ENCODE measurements at places on chromosomes 4 and X.

GRCh38 chrX:136258951-136259350 is 7.8 kb upstream of the MAP7D3 start:
- no peak for DNase-seq

- no peak for DNase-seq
Observed at GRCh38 chr4:82398263-82398662, 24.5 kb upstream of the HNRNPD start.

DNA sequence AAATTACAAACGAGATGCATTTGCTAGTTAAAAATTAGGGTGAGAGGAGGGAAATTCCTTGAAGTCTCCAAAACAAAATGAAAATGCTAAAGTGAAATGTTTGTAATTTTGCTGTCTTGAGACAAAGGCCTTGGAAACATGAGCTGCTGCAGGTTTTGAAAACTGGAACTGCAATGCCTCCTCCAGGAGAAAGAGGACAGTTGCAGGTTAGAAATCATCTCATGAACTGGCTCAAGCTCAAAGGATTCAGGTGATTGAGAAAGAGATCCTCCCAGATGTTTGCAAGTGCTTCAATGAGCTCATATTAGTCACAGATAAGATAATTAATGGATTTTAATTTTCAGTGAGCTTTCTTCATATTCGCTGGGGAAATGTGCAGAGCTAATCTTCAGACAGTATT is 32.4 kb downstream of the SMPX start:
- DNase-seq = no peak

- no peak for DNase-seq
Observed at GRCh38 chrX:138128027-138128671, 562.2 kb downstream of the ZIC3 start.

DNA sequence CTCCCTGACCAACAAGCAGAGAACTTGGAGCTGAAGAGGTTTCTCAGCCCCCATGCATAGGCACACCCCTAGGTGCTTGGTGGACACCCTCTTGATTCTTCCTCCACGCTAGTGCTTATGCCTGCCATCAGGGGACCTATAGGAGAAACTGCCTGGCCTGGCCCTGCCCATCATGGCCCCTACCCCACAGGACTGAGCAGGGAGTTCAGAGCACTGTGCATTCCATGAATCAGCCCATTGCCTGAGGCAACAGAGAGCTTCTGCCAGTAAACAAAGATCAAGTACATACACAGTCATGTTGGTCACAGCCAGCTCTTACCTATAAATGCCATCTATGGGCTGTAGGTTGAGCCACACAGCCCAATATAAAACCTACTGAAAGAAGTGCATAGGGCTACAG is 99.1 kb upstream of the EDNRA start:
- DNase-seq = no peak

GRCh38 chr4:73340917-73341316 is 63.2 kb upstream of the ALB start:
- no peak for DNase-seq

DNA sequence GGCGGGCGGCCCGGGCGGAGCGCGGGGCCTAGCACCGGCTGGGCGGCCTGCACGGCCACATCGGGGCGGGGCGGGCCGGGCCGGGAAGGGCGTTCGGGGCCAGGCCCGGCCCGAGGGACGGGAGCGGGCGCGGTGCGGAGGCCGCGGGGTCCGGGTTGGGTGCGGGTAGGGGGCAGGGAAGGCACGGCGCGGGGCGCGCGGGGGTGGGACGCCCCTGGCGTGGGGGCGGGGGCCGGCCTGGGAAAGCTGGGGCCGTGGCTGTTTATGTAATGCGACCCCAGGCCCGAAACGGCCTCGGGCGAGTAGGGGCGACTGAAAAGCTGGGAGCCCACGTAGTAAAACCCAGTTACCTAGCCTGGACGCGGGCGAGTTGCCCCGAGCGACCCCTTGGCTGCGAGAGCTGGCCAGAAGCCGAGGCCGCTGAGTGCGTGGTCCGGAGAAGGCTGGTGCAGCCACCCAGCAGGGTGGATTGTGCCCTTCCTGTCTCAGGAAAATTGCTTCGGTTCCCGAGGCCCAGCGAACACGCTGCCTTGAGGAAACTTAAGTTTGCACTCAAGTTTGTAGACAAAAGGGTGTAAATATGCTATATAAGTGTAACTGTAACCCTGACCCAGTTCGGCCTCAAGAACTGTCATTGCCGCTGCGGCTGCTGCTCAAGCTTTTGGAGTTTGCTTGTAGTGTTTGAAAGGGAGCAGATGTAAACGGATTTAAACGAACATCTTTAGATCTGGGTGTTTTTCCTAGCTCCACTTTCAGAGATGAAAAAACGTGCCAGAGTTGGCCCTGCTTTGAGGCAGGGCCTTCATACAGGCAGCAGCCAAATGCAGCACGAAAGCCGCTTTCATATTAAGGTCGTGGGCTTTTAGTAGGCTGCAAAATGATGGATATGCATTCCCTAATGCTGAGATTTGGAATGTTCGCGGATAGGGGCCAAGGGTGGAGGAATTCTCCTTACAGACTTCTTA is 674 bp downstream of the SEC24B start:
- DNase-seq = peak; percentile 2

GRCh38 chrX:23344238-23344903 is 9.7 kb downstream of the PTCHD1 start:
- no peak for DNase-seq

GRCh38 chrX:70128071-70128470 is 5.2 kb upstream of the IGBP1 start:
- DNase-seq = no peak

DNA sequence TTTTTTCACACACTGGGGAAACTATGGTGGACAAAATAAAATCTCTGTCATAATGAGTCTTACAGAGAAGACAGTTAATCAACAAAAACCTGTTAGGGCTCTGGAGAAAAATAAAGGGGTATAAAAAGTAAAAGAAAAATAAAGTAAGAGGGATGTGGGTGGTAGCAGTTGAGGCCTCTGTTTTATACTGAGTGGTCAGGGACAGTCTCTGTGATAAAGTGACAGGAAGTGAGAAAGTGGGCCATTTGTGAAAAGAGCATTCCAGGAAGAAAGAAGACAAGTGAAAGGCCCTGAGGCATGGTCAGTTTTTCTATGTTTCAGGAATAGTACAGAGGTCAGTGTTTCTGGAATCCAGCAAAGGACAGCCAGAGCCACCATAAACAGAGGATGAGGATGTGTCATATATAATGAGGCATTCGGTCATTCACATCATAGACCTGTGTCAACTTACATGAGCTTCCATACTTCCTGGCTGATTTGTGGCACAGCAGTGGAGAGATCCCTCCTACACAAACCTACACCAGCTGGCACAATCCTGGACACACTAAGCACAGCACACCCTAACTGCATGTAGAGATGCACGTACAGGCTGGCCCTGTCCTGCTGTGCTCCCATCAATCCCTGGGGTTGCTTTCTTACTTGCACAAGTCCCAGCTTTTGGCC is 64.4 kb upstream of the NAP1L5 start:
- DNase-seq = no peak

DNA sequence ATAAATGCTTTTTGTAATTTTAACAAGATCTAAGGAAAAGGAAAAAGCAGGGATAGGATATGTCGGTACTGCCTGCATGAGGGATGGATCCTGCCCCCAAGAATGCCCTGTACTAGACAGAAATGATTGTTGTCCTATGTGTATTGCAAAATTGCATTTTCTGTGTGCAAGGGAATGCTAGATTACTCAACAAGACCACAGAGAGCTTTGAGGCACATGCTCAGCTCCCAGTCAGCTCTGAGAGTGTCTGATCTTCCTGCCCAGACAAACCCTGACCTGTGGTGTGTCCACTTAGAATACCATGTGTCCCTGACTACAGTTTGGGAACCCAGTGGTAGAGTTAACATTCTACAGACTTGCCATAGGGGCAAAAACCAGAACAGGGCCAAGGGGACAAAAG is 129.2 kb upstream of the PAK3 start:
- no peak for DNase-seq
